ENCODE measurements at places on chromosomes 4 and X.

- DNase-seq: no peak
These were observed 30.2 kb downstream of the CRLF2 start for GRCh38 chrX:1182211-1182610.

DNA sequence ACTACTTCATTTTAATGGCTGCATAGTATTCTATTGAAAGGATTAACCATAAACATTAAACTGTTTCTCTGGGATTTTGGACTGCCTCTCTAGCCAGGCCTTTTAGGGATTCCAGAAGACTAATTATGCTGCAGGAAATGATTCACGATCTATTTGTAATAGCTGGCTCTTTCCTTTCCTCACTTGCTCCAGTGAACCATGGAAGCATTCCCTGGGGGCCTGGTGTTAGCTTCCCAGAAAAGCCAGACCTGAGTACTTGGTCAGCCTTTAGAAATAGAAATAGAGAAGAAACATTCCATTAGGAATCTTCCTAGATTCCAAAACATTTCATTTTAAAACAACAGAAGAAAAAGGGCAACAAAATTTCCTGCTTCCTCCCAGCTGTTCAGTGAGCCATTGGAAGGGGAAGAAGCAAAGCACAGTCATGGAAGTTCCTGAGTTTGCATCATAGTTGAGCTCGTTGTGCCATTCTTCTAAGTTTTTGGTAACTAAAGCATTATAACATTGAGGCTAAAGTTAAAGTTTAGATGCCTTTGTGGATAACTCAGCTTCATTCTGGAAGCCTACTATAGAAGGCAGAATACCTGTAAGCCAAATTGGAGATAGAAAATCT lies 83.5 kb downstream of the NPNT start:
- no peak for DNase-seq

- no peak for DNase-seq
These were observed 51.8 kb upstream of the CBLL2 start for GRCh38 chrX:22220941-22221340.

DNA sequence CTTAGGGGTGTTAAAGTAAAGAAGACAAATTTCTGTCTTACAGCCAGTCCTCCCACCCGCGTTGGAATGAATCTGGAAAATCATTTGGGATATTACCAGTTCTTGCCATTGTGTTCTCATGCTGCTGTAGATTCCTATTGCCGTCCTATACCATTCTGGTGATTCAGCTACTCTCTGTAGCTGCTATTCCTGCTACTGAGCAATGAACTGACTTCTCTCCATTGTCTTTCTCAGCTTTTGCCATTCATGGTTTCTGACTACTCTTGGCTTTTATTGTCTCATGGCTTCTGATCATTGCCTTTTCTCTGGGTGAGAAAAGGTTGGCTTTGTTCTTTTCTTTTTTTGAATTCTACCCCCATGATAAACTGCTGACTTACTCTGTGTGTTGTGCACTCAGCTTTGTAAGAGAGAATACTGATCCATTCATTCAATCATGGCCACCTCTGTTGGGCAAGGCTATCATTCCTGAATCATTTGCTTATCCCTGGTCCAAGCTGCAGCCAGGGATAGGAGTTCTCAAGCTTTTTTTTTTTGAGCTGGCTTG lies 27.7 kb upstream of the METAP1 start:
- DNase-seq: no peak

GRCh38 chrX:71667328-71668247 lies at the start of gene LOC101059915:
TSS of gene LOC101059915 (plus strand) at chrX:71667546.
- DNase-seq: no peak

GRCh38 chr4:84614891-84615290 lies 32.0 kb downstream of the CDS1 start:
- no peak for DNase-seq

All from iPS-NIHi11 (cell line).